ENCODE measurements at places on chromosomes 3 and 15.

GRCh38 chr3:13884851-13885703, 5.2 kb upstream of the WNT7A start:
- DNase-seq = peak; percentile 61

GRCh38 chr3:29280404-29281093, at the start of gene RBMS3:
Gene RBMS3 (plus strand): TSS chr3:29281071.
- DNase-seq = no peak

GRCh38 chr3:8888301-8888915, 74.9 kb downstream of the RAD18 start:
- no peak for DNase-seq

DNA sequence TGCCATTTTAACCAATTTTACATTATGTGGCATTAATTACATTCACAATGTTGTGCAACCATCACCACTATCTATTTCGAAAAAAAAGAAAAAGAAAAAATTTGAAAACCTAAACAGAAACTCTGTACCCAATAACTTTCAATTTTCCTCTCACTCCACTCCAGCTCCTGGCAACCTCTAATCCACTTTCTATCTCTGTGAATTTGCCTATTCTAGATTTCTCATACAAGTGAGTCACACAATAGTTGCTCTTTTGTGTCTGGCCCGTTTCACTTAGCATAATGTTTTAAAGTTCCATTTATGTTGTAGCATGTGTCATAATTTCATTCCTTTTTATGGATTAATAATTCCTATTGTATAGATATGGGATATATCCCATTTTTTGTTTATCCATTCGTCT, 53.3 kb upstream of the TBC1D5 start:
- DNase-seq = no peak

DNA sequence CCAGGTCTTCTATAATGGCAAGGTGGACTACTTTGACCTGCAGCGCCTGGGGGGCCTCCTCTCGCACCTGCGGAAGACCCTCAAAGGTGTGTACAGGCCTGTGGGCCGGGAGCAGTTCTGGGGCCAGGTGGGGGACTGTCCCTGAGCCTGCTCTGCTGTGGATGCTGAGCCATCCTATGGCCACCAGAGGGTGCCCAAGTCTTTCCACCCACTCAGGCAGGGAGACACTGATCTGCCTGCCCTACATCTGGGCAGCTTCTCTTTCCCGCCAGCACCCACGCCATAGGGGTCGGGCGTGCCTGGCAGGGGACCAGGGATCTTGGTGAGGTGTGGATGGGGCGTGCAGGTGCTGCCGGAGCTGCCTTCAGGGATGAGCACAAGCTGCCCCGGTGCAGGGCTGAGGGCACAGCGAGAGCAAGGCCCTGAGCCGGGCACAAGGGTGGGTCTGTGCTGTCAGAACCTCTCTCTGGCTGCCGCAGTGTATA, 14.1 kb downstream of the RNF123 start:
- peak; percentile 62 for DNase-seq

GRCh38 chr15:60101416-60101815, 97.3 kb downstream of the FOXB1 start:
- DNase-seq = no peak

- no peak for DNase-seq
Observed at GRCh38 chr3:185632996-185633395, 46.9 kb downstream of the SENP2 start.

GRCh38 chr15:48556159-48556897, 89.2 kb downstream of the FBN1 start:
- DNase-seq = no peak

DNA sequence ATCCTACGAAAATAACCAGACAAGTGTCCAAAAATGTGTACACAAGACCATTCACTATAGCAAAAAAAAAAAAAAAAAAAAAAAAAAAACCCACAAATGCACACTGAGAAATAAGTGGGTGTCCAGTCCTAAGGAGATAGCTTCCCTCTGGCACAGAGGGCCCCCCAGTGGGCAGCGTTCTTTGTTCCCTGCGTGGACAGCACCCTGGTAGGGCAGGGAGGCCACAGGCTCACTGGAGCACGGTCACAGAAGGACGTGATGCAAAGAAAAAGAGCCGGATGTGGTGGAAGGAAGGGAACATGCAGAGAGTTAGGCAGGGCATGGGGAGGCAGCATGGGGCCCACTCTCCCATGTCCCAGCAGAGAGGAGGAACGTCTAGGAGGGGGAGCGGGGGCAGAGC, 210.7 kb upstream of the NSMCE3 start:
- DNase-seq = no peak

DNA sequence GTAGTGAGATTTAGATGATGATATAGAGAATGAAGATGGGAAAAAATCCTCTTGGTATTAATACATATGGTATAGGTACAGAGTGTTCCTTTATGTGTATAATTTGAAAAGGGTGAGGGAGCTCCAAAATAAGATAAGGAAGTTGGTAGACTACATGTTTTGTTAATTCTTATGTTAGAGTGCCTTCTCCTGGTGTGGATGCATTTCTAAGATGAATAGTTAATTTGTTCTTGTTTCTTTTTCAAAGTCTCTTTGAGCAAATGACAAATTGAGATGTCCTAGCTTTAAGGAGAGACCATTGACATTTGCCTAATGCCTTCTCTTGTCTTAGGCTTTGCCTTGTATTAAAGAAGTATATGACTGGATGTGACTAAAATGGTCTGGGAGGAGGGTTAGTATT, 34.1 kb downstream of the AKAP13 start:
- no peak for DNase-seq

DNA sequence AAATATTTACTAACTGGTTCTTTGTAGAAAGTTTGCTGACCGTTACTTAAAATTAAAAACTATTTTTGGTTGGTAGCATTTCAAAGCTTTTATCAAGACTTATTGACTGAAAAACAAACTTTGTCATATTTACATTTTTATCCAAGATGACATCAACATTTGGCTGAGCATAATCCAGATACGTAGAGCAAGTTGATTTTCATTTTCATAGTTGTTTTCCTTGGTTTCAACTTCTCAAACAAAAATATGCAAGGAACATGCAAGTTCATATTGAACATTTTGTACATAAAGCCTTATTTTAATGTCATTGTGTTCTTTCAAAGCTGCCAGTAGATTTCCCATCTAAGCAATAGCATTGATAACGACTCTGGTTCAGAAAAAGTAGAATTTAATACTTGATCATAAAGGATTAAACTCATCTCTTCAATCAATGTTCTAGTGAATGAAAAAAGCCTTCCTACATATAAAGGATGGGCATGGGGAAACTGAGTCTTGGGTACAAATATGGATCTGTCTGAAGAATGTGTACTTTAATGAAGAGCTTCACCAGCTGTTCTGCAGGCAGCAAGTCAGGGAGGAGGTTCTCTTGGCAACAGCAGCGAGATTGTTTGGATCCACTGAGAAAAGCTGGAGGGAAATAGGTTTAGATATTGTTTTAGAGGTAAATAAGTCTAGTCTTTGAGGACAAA, 5.6 kb downstream of the RAB8B start:
- no peak for DNase-seq

DNA sequence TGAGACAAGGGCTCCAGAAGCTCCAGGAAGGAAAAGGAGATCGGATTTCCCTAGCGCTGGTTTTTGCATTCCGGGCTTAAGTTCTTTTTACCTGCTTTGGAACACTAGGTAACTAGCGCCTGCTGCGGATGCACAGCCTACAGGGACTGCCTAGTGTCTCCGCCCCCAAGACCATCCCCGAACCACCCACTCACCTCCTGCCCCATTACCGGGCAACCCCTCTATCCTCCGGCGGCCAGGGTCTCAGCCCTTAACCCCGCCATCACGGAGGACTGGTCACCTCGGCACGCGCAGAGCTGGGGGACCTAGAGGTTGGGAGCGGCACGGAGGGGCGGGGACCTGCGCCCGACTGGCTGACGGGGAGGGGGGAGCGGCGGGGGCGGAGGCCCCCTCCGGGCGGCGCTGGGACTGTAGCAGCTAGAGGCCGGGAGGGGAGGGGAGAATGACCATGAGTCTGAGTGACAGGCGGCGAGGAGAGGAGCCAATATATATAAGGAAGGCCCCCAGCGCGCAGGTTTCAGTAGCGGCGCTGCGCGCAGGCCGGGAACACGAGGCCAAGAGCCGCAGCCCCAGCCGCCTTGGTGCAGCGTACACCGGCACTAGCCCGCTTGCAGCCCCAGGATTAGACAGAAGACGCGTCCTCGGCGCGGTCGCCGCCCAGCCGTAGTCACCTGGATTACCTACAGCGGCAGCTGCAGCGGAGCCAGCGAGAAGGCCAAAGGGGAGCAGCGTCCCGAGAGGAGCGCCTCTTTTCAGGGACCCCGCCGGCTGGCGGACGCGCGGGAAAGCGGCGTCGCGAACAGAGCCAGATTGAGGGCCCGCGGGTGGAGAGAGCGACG, at the start of gene DLL4:
DLL4 (plus strand) TSS at position 520 of the 839 bp plus-strand sequence. CDS start 329 bp downstream, outside the sequence.
- DNase-seq = no peak

DNA sequence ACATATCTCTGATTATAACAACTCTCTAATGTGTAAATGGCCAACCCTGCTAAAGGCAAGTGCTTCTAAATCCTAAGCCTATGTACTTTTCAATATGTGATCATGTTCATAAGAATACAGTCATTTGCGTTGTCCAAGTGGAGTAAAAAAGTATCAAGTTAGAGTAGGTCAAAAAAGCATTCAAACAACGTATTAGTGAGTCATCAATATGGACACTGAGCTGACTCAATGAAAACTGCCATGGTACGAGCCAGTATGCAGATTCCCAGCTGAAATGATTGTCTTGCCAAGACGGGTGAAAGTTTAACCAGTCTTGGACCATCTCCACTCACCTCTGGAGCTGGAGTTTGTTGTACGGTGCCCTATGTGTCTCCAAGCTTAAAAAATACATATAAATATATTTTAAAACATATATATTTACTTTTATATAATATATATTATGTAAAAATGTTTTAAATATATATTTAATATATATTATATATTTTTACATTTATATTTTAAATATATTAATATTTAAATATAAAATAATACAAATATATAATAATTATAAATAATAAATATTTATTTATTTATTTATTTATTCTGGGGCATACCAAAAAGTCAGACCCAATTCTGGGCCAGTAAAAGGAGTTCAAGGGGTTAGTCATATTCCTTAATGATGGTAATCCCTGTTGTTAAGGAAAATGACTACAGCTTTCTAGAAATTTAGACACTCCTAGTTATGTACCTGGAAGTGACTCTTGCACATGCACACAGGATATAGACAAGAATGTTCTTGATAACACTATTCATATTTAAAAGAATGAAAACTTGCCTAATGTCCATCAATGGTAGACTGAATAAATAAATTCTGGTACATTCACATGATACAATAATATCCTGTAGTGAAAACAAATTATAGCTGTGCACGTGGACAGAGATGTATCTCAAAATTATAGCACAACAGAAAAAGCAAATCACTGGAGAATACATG, 27.2 kb downstream of the PLSCR4 start:
- no peak for DNase-seq

All from CD4-positive, alpha-beta T cell (primary cell).